ENCODE measurements at places on chromosomes 2 and 18. TPM values are rescaled to one million over a fixed set of nuclear protein-coding genes. Genes with fewer than 3 reads are reported as not detected.

GRCh38 chr2:153871231-153872221 is at the start of gene GALNT13:
Gene GALNT13, plus strand, starts transcription at chr2:153871922.
- no peak for DNase-seq

EPB41L3 gene
- not detected for total RNA-seq

DNA sequence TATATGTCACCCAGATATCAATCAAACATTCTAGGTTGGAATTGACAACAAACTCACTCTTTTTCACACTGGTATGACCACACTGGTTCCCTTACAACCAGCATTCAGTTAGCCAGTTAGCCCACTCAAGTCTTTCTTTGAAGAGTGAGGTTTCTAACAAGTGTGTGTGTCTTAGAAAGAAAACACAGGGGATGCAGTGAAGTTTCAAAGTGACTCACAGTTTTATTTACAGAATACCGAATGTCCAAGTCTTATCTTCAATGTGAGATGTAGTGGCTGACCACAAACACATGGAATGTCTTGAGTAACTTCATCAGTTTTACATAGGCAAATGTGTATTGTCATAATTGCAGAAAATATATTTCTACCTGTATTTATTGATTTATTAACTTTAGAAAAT is 274.7 kb upstream of the HNMT start:
- DNase-seq = no peak

UPP2 gene
- total RNA-seq = not detected

DNA sequence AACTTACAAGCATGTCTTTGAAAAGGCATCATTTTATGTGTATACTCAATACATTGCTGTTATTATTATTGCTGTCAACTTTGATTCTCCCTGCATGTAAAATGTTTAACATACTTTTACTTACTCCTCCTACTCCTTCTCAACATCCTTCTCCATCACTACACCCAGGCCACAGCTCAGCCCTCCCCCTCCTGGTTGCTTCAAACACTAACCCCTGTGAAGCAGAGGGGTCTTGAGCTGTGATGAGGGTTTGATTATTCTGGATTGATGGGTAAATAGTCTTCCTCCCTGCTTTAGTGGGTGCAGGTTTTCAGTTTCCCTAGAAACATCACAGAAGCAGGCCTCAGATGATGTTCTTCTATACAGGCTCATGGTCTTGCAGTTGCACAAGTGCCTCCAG is 221.0 kb downstream of the OSR1 start:
- DNase-seq = no peak

SCN2A gene
- total RNA-seq = 0.05 TPM

- no peak for DNase-seq
Observed at GRCh38 chr2:186927185-186927866, 78.4 kb upstream of the ZSWIM2 start.

- DNase-seq = no peak
Observed at GRCh38 chr2:68737711-68738110, 3.1 kb downstream of the ARHGAP25 start.

CPO gene
- not detected for total RNA-seq

- DNase-seq = no peak
Observed at GRCh38 chr18:65124633-65125032, 626.2 kb upstream of the CDH7 start.

GKN1 gene
- not detected for total RNA-seq

MAP3K20 gene
- total RNA-seq = 95.7 TPM

All from SJSA1 (cell line).